Activated naive CD8-positive, alpha-beta T cell treated with anti-CD3 and anti-CD28 coated beads, Interleukin-2, amount 50 U/mL, for 24 hours (primary cell): ENCODE measurements at places on chromosomes 1 and 21.

DNA sequence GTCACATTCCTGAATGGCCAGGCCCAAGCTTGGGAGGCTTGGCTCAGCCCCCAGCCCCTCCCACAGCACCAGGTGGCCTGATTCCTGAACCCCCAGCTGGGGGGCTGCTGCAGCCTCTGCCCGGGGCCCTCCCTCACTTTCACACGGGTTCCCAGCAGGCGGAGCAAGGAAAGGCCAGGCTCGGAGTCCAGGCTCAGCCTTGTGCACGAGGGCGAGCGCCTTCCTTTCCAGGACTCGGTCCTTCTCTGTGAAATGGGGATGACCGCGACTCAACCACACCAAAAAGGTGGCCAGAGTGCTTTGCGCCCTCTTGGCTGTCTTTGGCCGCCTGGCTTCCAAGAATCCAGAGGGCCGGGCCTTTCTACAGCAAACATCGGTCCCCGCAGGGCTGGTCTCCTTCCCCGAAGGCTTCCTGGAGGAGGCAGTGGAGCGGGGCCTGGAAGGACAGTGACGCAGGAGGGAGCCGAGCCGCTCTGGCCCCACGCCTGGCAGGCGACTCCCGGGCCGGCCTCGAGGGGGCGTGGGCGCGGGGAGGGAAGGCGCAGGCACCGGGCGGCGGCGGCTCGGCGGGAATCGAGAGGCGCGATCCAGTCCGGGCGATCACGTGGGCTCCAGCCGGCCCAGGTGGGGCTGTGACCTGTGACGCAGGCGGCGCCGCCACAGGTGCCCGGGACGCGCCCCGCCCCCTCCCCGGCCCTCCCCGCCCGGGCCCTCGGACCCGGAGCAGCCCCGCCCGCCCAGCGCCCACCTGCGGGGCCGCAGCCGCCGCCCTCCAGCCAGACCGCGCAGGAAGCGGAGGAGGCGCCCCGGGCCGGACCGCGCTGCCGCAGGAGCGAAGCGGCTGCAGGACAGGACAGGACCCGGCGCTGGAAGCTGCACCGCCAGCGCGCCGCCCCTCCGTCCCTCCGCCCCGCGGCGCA lies at the start of gene ARHGEF16:
ARHGEF16 (plus strand) TSS at position 775 of the 920 bp plus-strand sequence. CDS start 8,420 bp downstream, outside the sequence.
- peak; percentile 32 for DNase-seq

DNA sequence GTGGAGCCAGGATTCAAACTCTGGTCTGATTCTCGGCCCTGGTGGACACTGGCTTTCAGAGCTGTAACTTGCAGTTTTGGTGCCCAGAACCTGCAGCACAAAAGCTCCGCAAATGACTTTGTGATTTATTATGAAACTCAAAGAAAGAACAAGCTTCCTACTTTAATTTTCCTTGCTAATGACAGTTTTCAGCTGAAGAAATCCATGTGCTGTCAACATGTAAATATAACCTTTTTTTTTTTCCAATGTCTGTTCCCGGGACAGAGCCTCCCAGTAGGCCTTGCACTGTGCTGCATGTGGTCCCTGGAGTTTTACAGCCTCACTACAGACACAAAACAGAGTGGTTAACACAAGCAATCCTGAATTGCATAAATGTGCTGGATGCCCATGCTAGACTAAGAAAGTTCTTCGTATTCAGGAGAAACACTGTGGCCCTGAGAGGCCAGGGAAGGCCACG lies 62.3 kb upstream of the ANGPTL1 start:
- DNase-seq, result no peak

- DNase-seq, result no peak
These were observed 19.1 kb downstream of the FMO1 start for GRCh38 chr1:171267391-171267790.

DNA sequence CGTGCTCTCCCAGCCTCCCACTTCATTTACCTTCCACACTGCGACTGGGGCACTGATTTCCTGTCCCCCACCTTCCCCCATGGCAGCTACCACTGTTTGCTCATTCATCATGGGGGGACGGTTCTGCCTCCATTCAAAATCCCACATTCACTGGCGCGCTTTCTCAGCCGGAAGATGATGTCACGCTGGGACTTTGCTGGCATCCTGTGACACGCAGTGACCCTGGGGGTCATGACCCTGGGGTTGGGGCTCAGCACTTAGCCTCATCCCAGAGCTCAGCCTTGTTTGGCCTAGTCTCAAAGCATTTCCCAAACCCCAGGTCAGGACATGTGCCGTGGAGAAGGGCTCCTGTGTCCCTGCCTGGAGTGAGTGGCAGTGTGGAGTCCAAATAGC lies 582 bp upstream of the KCNAB2 start:
- DNase-seq, result no peak

GRCh38 chr1:224554620-224555259 lies 61.4 kb upstream of the CNIH3 start:
- DNase-seq, result no peak

GRCh38 chr1:24392982-24393650 lies 20.5 kb downstream of the STPG1 start:
- no peak for DNase-seq
